Stimulated activated CD4-positive, alpha-beta T cell treated with anti-CD3 and anti-CD28 coated beads, Interleukin-12 subunit alpha, Interleukin-12 subunit beta, amount 100 ng/mL, for 24 hours (primary cell): ENCODE measurements at places on chromosomes 11 and 22.

GRCh38 chr11:94125407-94126115 lies 3.1 kb upstream of the PANX1 start:
- DNase-seq, result no peak

GRCh38 chr22:22684580-22685561 lies 40.5 kb downstream of the GGTLC2 start:
- DNase-seq, result no peak

DNA sequence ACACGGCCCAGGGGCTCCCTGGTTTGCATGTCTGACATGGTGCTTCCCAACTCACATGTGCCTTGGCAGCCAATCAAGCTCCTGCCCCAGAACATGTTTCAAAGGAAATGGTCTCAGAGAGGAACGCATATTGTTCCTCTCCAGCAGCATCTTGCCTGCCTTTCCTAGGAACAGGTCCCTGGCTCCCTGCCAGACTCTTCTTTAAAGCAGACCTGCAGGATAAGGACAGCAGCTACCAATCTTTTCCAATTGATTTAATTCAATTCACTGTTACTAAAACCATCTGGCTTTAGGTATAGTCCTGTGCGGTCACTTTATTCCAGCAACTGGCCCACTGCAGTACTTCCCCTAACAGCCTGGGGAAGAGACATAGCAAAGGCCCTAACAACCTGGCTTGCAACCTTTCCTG lies 79.9 kb downstream of the AMBRA1 start:
- no peak for DNase-seq

DNA sequence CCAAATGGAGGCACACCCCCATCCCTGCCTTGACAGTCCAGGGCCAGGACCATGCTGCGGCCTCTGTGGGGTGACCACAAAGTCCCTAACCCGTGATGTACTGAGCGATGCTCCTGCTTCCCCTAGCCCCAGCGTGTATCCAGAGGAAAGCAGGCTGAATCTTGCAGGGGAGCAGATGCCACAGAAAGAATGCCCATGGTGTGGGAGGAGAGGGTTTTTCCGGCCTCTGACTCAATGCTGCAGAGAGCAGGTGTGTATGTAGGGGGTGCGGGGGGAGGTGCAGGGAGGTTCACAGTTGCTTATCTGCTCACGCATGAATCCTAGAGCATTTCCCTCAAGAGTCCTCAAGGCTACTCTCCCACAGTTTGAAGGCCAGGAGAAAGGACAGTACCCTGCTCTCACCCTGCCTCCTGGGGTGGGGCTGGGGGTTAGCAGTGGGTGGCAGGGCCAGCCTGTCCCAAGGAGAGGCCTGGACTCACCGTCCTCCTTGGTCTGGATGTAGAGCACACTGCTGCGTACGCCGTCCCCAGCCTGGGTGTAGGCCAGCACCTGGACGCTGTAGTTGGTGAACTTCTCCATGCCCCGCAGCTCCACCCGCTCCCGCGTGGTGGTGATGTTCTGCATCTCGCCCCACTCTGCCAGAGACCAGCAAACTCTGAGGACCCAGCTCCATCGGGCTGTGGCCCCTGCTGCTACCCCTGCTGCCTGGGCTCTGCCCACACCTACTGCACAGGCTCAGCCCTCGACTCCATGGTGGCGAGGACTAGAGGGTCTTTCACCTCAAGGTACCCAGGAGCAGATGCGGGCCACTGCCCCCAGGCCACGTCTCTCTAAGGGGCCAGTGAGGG lies 130.8 kb downstream of the CEP164 start:
- DNase-seq, result peak; percentile 26

DNA sequence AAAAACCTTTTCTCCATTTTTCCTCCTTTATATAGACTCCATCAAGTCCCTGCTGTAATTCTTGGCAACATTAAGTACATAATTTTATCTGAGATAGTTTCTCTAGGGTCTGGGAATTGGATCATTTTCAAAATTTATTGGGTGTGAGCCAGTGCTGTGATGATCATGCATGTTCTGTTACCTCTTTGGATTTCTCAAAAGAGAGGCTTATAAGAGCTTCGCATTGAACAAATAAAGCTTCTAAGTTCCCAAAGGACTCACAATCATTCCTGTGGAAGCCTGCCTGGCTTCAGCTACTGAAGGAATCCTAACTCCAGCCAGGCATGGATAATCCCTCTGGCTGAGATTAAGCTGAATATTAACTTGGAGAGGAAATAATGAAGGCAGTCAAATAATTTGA lies 208.5 kb downstream of the RAB38 start:
- no peak for DNase-seq

GRCh38 chr22:45549762-45550378 lies 47.2 kb downstream of the FBLN1 start:
- no peak for DNase-seq

DNA sequence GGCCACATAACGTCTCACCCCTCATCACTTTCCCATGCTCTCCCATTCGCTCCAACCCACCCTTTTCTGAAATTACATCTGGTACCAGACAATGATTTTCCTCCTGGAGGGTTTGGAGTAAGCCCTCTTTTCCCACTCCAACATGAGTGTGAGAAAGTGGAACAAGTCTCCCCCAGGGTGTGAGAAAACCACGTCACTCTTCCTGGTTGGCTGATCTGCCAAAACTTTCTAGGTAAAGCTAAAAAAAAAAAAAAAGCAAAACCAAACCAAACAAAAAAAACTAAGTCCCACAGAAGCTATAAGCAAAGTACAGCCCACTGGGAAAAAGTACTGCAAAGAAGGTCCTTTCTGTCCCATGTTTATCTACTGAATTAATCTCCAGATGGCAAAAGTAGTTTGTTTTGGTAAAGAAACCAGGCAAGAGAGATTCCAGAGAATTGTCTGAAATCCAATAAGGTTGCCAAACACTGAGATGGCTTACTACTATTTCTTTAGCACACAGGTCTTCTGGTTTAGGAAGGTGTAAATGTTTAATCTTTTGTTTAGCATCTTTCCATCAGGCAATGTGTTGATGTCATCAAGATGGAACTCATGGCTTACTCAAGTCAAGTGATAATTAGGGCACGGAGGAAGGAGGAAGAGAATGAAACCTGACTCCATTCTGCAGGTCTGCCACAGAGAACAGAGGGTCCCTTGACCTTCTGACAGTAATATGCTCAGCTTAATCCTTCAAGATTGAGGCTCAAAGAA lies 395.6 kb downstream of the LARGE1 start:
- no peak for DNase-seq

DNA sequence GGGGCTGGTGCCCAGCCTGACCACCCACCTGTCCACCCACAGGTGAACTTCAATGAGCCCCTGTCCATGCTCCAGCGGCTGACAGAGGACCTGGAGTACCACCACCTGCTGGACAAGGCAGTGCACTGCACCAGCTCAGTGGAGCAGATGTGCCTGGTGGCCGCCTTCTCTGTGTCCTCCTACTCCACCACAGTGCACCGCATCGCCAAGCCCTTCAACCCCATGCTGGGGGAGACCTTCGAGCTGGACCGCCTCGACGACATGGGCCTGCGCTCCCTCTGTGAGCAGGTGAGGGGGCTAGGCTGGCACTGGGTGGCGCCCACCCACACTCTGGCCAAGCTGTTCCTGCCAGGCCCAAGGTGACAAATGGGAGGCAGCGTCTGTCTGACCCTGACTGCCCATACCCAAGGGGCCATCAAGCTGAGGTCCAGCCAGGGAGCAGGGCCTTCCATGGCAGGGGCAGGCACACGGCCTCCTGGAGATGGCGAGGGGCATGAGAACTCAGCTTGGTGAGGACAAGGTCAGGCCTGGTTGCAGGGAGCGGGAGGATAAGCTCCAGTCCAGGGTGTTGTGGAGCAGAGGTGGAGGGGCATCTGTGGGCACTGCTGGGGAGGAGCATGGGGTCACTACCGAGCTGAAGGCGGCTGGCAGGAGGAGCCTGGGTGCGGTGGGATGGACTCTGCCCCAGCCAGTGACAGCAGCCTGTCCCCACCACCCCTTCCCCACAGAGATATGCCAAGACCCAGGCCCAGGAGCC lies 77.7 kb downstream of the MORC2 start:
- DNase-seq, result peak; percentile 35

DNA sequence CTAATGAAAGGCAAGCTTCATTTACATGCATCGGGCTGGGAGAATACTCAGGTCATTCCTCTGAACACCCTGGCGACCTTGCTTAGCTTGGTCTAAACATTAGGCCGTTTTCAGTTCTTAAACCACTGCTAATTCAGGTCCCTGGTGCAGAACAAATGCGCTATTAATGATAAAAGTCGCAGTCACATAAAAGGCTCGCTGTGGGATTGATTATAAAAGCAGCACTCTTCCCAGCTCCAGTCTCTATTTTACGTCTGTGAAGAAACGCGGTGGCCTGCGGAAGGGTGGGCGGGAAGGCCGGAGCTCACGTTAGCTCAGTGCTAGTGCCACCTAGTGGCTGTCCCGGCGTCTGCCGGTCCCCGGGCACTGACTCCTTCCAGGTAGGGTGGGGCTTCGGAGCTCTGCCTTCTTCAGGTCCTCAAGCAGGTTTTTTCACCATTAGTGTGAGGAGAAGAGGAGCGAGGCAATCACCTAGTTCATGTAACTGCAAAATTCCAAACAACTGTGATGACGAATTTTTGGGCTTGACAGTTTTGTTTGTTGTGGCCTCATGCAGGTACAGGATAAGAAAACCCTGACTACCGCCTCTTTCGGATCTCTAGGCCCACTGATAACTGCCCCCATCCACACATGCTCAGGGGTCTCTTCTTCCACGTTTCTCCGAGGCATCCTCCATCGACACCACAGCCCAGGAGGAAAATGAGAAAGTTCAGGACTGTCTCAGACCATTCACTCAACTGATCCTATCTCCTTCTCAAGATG lies 66.5 kb upstream of the CLMP start:
- peak; percentile 75 for DNase-seq

- no peak for DNase-seq
These were observed 20.7 kb upstream of the SPON1 start for GRCh38 chr11:13941775-13942174.

GRCh38 chr11:111526501-111526900 lies 11.9 kb downstream of the HOATZ start:
- DNase-seq, result no peak

DNA sequence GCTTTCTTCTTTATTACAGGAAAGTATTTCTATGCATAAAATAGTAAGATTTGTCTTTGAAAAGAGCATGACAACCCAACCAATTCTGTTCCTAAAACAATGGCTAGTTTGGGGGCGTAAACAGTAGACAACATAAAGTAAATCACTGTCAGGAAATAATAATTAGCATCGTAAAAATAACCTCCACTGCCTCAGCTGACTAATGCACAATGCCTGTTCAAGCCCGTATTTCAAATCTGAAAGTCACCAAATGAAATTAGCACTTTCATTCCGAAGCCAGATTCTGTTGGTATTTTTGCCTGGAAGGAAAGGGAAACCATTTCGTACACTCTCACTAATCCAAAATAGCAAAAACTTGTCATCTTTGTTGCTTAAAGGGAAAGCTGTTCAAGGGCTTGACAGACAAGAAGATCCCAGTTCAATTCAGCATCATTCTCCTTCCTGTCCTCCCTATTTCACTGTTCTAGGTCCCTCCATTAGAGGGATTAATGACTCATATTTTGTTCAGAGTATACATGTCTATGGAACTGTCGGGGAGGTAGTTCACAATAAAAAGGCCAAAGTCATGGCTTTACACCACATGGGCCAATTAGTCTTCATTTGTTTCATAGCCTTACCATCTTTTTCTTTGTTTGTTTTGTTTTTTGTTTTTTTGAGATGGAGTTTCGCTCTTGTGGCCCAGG lies 154.7 kb downstream of the CADM1 start:
- no peak for DNase-seq

DNA sequence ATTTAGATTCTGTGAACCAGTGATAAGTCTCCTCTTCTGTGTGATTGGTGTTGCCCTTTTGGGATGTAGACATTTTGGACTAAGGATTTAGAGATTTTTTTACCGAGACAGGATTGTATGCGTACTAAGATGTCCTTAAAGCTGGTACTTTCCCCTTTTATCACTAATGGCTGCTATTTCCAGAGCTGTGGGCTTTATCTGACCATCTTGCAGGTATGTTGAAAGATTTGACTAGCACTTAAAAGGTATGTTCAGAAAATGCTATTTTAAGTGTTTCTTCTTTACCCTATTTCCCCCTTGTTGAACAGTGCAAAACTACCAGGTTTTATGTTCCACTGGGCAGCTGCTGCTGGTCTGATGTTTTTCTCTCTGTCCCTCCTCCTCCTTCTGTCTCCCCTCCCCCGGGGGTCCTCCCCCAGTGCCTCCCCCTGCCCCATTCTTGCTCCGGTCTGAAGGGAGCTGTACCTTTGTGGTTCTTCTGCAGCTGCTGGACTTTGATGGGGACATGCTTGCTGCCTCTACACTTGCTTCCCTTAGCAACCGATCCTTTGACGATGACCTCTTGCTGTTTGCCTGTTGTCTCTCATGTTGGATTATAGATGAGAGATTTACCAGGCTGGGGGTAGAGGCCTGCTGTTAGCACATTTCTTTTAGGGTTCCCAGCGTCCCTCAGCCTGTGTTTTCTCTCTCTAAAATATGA lies 59.6 kb downstream of the ZNRF3 start:
- no peak for DNase-seq

GRCh38 chr11:104899226-104899625 lies 966 bp upstream of the CASP12 start:
- DNase-seq, result no peak

- DNase-seq, result no peak
These were observed 36.1 kb upstream of the OR8B8 start for GRCh38 chr11:124481365-124482323.

DNA sequence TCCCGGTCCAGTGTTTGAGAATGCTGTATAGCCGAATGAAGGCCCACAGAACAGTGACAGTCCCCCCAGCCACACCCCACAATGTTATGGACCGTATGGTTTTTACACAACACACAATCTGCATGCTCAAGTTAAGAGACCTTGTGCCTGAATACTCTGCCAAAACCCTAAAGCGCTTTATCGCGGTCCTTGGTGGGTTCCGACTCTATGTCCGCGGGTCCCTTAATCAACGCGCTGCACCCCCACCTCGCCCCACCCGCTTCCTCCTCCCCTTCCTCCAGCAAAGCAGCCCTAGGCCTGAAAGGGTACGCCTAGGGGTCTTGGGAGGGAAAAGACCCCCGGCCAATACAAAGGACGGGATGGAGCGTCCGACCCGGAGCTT lies 442 bp downstream of the COPB1 start:
- DNase-seq, result no peak

DNA sequence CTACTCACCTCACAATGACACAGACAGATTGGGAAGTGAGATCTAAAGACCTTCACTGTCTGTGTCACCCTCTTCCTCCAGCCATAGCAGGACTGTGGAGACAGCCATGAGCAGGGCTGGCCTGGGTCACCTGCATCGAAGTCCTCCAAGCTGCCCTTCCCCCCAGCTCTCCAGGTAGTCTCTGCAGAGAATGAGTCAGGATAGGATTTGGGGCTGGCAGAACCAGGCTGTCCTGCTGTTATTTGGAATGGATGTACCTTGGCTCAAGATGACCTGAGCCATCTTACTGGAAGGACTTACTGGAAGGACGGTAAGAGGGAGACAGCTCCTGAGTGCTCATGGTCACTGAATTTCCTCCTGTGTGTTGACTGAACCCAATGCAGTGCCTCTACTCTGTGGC lies 29.2 kb downstream of the GGTLC2 start:
- no peak for DNase-seq

DNA sequence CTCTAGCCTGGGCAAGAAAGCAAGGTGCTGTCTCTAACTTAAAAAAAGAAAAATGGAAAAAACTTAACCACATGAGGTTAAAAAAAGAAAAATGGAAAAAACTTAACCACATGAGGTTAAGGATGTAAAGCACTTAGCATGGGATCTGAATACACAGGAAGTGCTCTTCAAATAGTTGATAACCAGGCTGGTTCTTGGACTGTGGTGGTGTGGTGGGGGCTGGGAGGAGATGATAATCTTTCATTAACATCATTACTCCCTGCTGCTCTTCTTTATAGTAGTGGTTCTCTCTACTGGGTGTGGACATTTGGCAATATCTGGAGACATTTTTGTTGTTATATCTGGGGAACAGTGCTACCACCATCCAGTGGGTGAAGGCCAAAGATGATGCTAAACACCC lies 88.4 kb downstream of the TTC17 start:
- DNase-seq, result no peak
